ENCODE measurements at places on chromosomes 5 and 9. TPM values are rescaled to one million over a fixed set of nuclear protein-coding genes. Genes with fewer than 3 reads are reported as not detected.

DNA sequence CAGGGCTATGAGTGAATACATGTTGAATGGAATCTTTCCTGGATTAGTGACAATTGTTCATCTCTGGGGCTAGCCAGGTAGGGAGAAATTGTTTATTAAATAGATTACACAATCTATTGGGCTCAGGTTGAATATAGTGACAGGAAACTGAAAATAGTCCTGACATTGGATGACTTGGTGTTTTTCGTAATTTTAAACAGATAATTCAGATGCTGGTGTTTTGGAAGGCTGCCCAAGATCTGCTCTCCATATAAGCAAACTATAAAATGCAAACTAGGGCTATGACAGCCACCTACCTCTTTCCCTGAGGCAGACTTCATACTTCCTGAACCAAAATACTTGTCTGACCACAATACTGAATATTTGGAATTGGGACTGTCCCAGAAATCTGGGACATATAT, 99.1 kb downstream of the ENC1 start:
- no peaks in the 10 kb centered on the region for H3K4me1 ChIP-seq
- DNase-seq: no peak
- no peaks in the 10 kb centered on the region for H3K36me3 ChIP-seq
- no peak overlapping the region for H3K27ac ChIP-seq
- peaks cover 8% of the 10 kb centered on the region for H3K27me3 ChIP-seq

- H3K36me3 ChIP-seq: no peaks in the 10 kb centered on the region
- H3K4me1 ChIP-seq: no peaks in the 10 kb centered on the region
- no peak overlapping the region for H3K4me3 ChIP-seq
- H3K27ac ChIP-seq: no peak overlapping the region
- H3K27me3 ChIP-seq: no peaks in the 10 kb centered on the region
Observed at GRCh38 chr5:56251918-56252553, 18.9 kb upstream of the ANKRD55 start.

DNA sequence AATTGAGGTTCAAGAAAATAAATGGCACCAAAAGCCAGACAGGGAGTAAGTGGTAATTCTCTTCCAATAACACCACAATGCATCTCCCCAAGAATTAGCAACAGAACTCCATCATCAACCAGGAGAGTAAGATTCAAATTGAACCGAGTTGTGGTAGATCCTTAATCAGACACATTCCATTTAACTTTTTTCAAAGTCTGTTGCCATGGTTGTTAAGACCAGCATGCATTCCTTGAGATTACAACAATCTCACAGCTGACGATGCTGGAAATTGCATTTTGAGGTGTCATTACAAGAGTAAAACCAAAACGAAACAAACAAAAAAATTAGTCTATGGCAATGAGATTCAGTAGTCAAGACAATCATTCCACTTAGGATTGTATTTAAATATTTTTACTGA, 78.9 kb upstream of the ZNF462 start:
- no peak overlapping the region for H3K4me3 ChIP-seq
- H3K27ac ChIP-seq: no peak overlapping the region
- no peaks in the 10 kb centered on the region for H3K36me3 ChIP-seq
- H3K4me1 ChIP-seq: no peaks in the 10 kb centered on the region
- no peak for DNase-seq

- no peak for DNase-seq
- H3K27ac ChIP-seq: no peak overlapping the region
- H3K4me3 ChIP-seq: no peak overlapping the region
- no peaks in the 10 kb centered on the region for H3K4me1 ChIP-seq
Observed at GRCh38 chr9:121242219-121242958, 25.6 kb upstream of the GSN start.

GRCh38 chr9:126614088-126614454, 343 bp downstream of the LMX1B start:
- DNase-seq: peak; percentile 52
- H3K27me3 ChIP-seq: peaks cover 68% of the 10 kb centered on the region
- H3K36me3 ChIP-seq: no peaks in the 10 kb centered on the region
- no peak overlapping the region for H3K27ac ChIP-seq
- H3K4me1 ChIP-seq: peaks cover 23% of the 10 kb centered on the region
- H3K4me3 ChIP-seq: no peak overlapping the region

GRCh38 chr9:106886111-106887046, 23.4 kb downstream of the ZNF462 start:
- no peaks in the 10 kb centered on the region for H3K27me3 ChIP-seq
- H3K4me3 ChIP-seq: no peak overlapping the region
- H3K36me3 ChIP-seq: no peaks in the 10 kb centered on the region
- no peak for DNase-seq

DNA sequence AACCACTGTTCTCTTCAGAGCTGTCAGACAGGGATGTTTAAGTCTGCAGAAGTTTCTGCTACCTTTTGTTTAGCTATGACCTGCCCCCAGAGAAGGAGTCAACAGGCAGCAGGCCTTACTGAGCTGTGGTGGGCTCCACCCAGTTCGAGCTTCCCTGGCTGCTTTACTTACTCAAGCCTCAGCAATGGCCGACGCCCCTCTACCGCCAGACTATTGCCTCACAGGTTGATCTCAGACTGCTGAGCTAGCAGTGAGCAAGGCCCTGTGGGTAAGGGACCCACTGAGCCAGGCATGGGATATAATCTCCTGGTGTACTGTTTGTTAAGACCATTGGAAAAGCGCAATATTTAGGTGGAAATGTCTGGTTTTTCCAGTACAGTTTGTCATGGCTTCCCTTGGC, 229.6 kb downstream of the TMEM167A start:
- H3K27ac ChIP-seq: no peak overlapping the region
- DNase-seq: no peak
- H3K4me1 ChIP-seq: no peaks in the 10 kb centered on the region

DNA sequence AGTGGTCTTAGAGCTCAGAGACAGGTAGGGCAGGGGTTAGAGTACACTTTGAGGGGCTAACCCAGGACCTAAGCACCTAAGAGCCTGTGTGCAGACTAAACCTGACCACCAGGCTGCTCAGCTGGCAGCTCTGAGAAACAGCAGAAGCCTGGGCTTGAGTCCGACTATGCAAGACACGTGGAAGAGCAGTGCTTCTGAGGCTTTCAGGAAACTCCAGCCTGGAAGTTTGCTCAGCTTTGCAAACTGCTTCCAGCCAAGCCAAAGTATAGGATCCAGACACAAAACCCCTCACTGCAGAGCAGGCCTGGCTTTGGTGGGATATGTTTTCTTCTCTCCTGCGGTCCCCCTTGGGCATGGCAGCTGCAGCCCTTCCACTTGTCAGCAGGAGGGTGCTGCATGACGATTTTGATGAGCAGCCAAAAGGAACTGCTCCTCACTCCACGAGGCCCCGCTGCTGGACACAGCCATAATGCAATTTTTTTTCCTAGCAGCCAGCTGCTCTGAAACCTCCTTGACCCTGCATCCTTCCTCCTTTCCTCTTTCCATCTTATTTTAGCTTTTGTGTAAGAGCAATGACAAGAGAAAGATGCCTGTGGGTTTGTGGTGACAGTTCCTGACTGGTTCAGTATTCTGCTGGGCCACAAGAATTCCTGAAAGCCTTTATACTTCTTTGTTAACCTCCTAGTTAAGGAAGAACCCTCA, 123.1 kb downstream of the LIFR start:
- H3K36me3 ChIP-seq: no peaks in the 10 kb centered on the region
- no peak for DNase-seq
- no peak overlapping the region for H3K4me3 ChIP-seq
- no peaks in the 10 kb centered on the region for H3K4me1 ChIP-seq
- peaks cover 21% of the 10 kb centered on the region for H3K27me3 ChIP-seq

- no peaks in the 10 kb centered on the region for H3K27me3 ChIP-seq
- no peak overlapping the region for H3K4me3 ChIP-seq
- no peaks in the 10 kb centered on the region for H3K4me1 ChIP-seq
Observed at GRCh38 chr9:123485216-123485615, 129.2 kb downstream of the CRB2 start.

- H3K4me3 ChIP-seq: no peak overlapping the region
- H3K36me3 ChIP-seq: no peaks in the 10 kb centered on the region
- H3K27ac ChIP-seq: no peak overlapping the region
- H3K27me3 ChIP-seq: peaks cover 3% of the 10 kb centered on the region
- no peak for DNase-seq
Observed at GRCh38 chr5:189976-190365, 1.3 kb upstream of the LRRC14B start.

GRCh38 chr9:23538461-23539003, 287.5 kb downstream of the ELAVL2 start:
- peaks cover 9% of the 10 kb centered on the region for H3K27me3 ChIP-seq
- no peak overlapping the region for H3K4me3 ChIP-seq

DNA sequence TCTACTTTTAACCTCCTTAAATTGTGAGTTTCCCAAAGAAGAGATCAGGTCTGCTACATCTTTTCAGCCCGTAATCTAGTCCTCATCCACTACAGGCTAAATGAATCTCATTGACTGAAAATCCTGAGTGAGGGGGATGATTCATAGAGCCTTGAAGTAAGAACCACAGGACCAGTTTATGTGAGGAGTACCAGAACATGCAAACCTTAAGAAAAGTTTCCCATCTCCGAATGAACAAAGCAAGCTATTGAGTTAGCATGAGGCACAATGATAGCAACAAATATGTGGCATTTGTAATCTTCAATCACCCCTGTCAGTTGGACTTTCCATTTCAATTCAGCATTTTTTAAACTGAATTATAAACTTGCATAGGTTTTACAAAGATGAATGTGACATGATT, 197.0 kb downstream of the ALDH1A1 start:
- H3K27me3 ChIP-seq: peaks cover 5% of the 10 kb centered on the region
- no peaks in the 10 kb centered on the region for H3K36me3 ChIP-seq
- no peaks in the 10 kb centered on the region for H3K4me1 ChIP-seq
- H3K4me3 ChIP-seq: no peak overlapping the region
- no peak for DNase-seq

- DNase-seq: no peak
- no peak overlapping the region for H3K4me3 ChIP-seq
- no peaks in the 10 kb centered on the region for H3K4me1 ChIP-seq
- H3K27me3 ChIP-seq: no peaks in the 10 kb centered on the region
- H3K36me3 ChIP-seq: no peaks in the 10 kb centered on the region
Observed at GRCh38 chr5:145478651-145479050, 356.5 kb downstream of the PRELID2 start.

DNA sequence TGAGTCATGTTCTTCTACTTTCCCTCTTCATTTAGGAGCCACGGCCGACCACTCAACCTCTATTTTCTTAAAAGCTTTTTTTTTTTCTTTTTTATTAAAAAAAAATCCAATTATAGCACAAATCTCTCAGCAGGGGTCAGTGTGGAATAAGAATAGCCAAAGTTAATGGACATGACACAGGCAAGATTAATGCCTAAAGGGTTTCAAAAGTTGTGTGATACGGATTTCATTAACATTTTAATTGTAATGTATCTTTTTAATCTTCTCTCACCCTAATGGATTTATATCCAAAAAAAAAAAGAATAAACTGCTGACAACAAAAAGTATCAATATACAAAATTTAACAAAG, 5.4 kb downstream of the NACC2 start:
- no peaks in the 10 kb centered on the region for H3K36me3 ChIP-seq
- DNase-seq: no peak
- H3K4me1 ChIP-seq: peaks cover 8% of the 10 kb centered on the region
- no peaks in the 10 kb centered on the region for H3K27me3 ChIP-seq

DNA sequence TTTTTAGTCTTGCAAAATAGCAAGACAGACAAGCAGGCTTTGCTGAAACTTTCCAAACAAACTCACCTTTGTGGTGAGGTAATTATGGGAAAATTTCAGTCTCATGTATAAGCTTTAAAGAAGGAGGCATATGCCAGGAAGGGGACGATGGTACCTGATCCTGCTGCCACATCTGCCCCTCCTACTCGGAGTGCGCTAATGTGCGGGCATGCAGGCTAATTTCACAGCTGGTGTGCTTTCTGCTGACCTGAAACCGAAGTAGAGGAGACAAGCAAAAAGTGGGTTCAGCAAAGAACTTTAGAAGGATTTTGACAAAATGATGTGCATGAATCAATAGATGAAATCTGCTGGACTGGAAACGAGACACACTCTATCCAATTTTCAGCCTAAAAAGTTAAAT, 117.1 kb upstream of the IRX4 start:
- no peak overlapping the region for H3K4me3 ChIP-seq
- H3K36me3 ChIP-seq: no peaks in the 10 kb centered on the region
- no peaks in the 10 kb centered on the region for H3K4me1 ChIP-seq
- no peak overlapping the region for H3K27ac ChIP-seq

- no peaks in the 10 kb centered on the region for H3K27me3 ChIP-seq
- H3K4me1 ChIP-seq: peaks cover 40% of the 10 kb centered on the region
- DNase-seq: no peak
- H3K36me3 ChIP-seq: peaks cover 16% of the 10 kb centered on the region
- no peak overlapping the region for H3K27ac ChIP-seq
- H3K4me3 ChIP-seq: no peak overlapping the region
Observed at GRCh38 chr5:177550122-177550521, 4.2 kb downstream of the FAM193B start.

GRCh38 chr5:14790220-14790619, 81.4 kb downstream of the ANKH start:
- peaks cover 18% of the 10 kb centered on the region for H3K36me3 ChIP-seq
- no peaks in the 10 kb centered on the region for H3K27me3 ChIP-seq
- peak overlapping the region; percentile 0 for H3K27ac ChIP-seq

DNA sequence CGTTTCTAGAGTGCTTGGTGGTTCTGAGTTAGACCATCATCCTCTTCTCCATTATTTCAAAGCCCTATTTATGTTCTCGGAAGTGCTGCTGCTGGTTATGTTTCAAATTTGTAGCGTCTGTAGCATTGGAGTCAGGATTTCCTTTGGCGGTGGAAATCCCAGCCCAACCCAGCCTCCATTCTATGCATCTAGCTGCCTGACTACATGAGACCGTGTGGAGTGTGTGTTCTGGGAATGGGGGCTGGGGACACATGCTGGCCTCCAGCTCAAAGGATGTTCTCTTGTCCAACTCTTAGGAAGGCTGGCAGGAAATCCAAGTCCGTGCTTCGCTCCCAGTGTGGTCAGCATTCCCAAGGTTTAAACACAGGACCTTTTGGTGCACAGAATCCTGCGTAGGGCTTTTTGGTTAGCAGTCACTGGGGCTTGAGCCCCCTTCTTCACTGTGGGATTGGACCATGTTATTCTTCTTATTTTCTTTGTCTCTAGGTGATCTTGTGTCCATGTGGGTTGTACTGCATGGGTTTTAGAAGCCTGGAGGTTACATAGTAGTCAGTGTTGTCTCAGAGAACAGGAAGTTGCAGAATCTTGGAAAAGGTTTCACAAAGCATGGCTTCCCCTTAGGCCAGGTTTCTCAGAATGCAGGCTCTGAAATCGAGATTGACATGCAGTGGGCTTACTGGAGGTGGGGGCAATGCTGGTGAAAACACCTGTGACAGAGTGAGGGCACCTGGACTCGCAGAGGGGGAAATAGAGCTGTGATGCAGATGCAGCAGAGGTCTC, 132.2 kb downstream of the ARHGAP26 start:
- H3K4me3 ChIP-seq: no peak overlapping the region
- DNase-seq: no peak
- H3K27me3 ChIP-seq: no peaks in the 10 kb centered on the region
- H3K36me3 ChIP-seq: peaks cover 23% of the 10 kb centered on the region
- no peak overlapping the region for H3K27ac ChIP-seq

Gene HAVCR1
- not detected for total RNA-seq

Gene SLC34A3
- total RNA-seq: not detected

Gene SV2C
- 0.02 TPM for total RNA-seq

Gene MYO10
- 0.23 TPM for total RNA-seq

Gene IL33
- total RNA-seq: not detected

Gene C8G
- total RNA-seq: not detected

Measured in activated CD4-positive, alpha-beta T cell treated with anti-CD3 and anti-CD28 coated beads for 36 hours (primary cell).